ENCODE measurements at places on chromosomes 4 and X.

- no peak for DNase-seq
These were observed 11.7 kb downstream of the TLR7 start for GRCh38 chrX:12878536-12878935.

- no peak for DNase-seq
These were observed 276.4 kb downstream of the RPA4 start for GRCh38 chrX:97159916-97160800.

DNA sequence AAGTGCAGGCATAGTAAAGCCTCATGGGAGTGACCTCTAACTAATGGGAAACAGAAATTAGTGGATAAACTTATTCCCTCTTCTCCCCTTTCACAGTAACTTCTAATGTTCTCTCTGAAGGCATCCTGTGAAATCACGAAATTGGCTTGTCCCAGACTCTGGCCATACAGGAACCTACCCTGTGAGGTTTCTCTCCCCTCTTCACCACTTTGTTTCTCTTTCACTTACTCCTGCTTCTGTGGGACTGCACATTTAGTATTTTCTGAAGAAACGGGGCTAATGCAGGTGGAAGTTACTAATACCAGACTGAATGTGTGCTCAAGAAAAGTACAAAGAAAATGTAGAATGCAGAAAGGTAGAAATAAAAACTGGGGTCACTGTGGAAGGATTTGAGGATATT is 20.0 kb downstream of the ZNF330 start:
- DNase-seq = no peak

- DNase-seq = no peak
These were observed 230.6 kb downstream of the PCDH7 start for GRCh38 chr4:30950737-30951136.

- no peak for DNase-seq
These were observed 3.5 kb downstream of the ENAM start for GRCh38 chr4:70632028-70632427.

DNA sequence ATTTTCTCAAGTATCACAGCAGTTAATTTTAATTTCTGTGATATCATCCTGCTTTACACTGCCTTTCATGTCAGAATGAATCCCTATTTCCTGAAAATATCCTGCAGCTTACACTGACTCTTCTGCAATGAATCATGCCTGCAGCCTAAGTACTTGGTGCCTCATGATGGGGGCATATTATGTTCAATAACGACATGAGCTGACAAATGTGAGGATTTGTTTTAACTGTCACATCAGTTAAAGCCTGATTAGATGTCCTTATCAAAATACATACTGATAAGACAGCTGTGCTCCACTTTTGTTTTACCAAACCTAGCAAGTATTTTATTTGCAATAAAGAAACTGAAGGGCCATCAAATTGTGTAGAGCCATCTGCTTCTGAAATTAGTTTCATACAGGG is 359.9 kb upstream of the AGA start:
- no peak for DNase-seq

Data from NCI-H446 treated with DMSO at 0.1 percent for 48 hours (cell line).